ENCODE measurements at places on chromosomes 3 and 15. TPM values are rescaled to one million over a fixed set of nuclear protein-coding genes. Genes with fewer than 3 reads are reported as not detected.

The GREM1 gene
- total RNA-seq = 0.97 TPM

The POTEB gene
- not detected for total RNA-seq

The ACAP2 gene
- 17.6 TPM for total RNA-seq

The STIMATE gene
- total RNA-seq = 15.1 TPM

The PRRT3 gene
- 1.9 TPM for total RNA-seq

The LMAN1L gene
- 0.14 TPM for total RNA-seq

The CCR3 gene
- 0.22 TPM for total RNA-seq

The HIGD2B gene
- total RNA-seq = not detected

The FXR1 gene
- 58.2 TPM for total RNA-seq

The CHRNA3 gene
- total RNA-seq = 0.09 TPM

The ZNF639 gene
- total RNA-seq = 9.9 TPM

The SCAP gene
- total RNA-seq = 36.6 TPM

The SCAANT1 gene
- not detected for total RNA-seq

The RBP2 gene
- not detected for total RNA-seq

The UMPS gene
- total RNA-seq = 10.8 TPM

The GLCE gene
- 4.3 TPM for total RNA-seq

The PSMA4 gene
- total RNA-seq = 53.3 TPM

The NCKIPSD gene
- total RNA-seq = 7.4 TPM

The MLH1 gene
- 13.0 TPM for total RNA-seq

The EBLN2 gene
- total RNA-seq = 1.5 TPM

The SLC12A1 gene
- 0.23 TPM for total RNA-seq

The ACTRT3 gene
- 0.35 TPM for total RNA-seq

The TMC3 gene
- total RNA-seq = not detected

The AADAC gene
- total RNA-seq = 6.2 TPM

The SH3GL3 gene
- 0.87 TPM for total RNA-seq

The SUCNR1 gene
- total RNA-seq = not detected

The ILDR1 gene
- total RNA-seq = 6.8 TPM

The GOLIM4 gene
- 7.9 TPM for total RNA-seq

The CAPN3 gene
- 1.8 TPM for total RNA-seq

The RBPMS2 gene
- 1.5 TPM for total RNA-seq

The NEO1 gene
- 30.7 TPM for total RNA-seq

The KBTBD13 gene
- total RNA-seq = not detected

The SAMD7 gene
- total RNA-seq = not detected

The TUSC7 gene
- not detected for total RNA-seq

The CHRNA5 gene
- total RNA-seq = 2.0 TPM

The TEX55 gene
- not detected for total RNA-seq

The SCN11A gene
- not detected for total RNA-seq

The CHRFAM7A gene
- 1.6 TPM for total RNA-seq

The SEMA5B gene
- 0.52 TPM for total RNA-seq

The KNG1 gene
- total RNA-seq = 0.09 TPM

The ATP13A5 gene
- total RNA-seq = 0.09 TPM

The ACOX2 gene
- total RNA-seq = 5.4 TPM

The LSAMP gene
- 0.51 TPM for total RNA-seq

The ZIC4 gene
- not detected for total RNA-seq

The TGFBR2 gene
- total RNA-seq = 27.6 TPM

The SLC6A6 gene
- total RNA-seq = 3.2 TPM

The TEX9 gene
- 6.0 TPM for total RNA-seq

The P2RY1 gene
- total RNA-seq = 1.6 TPM

The NR2E3 gene
- total RNA-seq = 0.41 TPM

The KLHL18 gene
- 10.3 TPM for total RNA-seq

The CLDN16 gene
- 0.25 TPM for total RNA-seq

The LSMEM2 gene
- not detected for total RNA-seq

The OXTR gene
- 0.05 TPM for total RNA-seq

The PFKFB4 gene
- total RNA-seq = 7.5 TPM

The KIF9 gene
- 3.7 TPM for total RNA-seq

The PPM1L gene
- total RNA-seq = 7.0 TPM

The COL7A1 gene
- total RNA-seq = 0.41 TPM

The RAB5A gene
- total RNA-seq = 18.5 TPM

The SEMA3G gene
- total RNA-seq = 2.9 TPM

Measured in pancreas (tissue), 10 donors.